ENCODE measurements at places on chromosomes 6 and 20.

DNA sequence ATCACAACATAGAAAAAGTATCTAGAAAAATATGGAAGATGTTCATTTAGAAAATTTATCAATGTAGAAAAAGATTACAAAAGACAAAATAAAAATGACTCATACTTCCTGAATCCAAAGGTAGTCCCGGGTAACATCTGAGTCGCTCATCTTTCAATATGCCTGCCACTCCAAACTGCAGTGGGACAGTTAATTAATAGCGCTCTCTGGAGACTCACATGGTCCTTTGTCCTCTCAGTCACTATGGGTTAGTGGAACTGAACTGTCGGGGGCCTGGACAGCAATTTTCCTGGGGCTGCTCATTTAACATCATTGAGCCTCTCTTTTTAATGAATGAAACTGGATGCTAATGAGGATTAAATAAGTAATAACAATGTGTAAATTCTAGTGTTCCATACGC lies 103.4 kb downstream of the MAP3K4 start:
- DNase-seq = no peak

GRCh38 chr6:14875481-14876063 lies 370.3 kb upstream of the JARID2 start:
- DNase-seq = no peak

- DNase-seq = no peak
Measured at GRCh38 chr20:43837856-43838702, 76.6 kb upstream of the TOX2 start.

- DNase-seq = no peak
Measured at GRCh38 chr6:35091346-35092083, 49.6 kb downstream of the TCP11 start.

DNA sequence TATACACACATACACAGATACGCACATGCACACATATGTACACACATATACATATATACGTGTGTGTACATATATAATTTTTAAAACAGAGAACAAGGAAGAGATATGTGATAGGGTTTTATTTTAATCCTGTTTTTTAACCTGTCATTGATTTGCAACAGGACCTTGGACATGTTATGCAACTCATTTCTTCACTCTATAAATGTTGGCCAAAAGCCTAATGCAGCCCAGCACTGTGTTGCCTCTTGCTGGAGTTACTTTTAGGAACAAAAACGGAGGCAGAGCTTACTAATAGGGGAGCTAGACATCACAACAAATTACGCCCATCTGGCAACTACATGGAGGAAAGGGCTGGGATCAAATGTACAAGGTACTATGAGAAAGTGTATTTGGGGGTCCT lies 179.9 kb upstream of the TAB2 start:
- no peak for DNase-seq

GRCh38 chr20:53079261-53079691 lies 107.1 kb downstream of the TSHZ2 start:
- no peak for DNase-seq

DNA sequence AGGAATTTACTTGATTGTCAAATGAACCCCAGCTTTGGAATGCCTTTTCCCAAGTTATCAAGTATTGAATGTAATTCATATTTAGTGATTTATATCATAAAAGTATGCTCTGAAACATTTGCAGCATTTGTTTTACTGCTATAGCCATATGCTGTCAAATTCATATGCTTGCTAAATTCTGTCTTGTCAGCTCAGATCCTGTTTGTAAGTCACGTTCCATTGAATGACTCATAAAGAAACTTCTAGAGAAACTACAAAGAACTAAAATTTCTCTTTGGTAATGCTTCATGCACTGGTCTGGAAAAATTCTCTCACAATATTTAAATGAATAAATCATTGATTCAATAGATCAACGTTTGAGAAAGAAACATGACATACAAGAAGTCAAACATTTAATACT lies 445.9 kb downstream of the PHF3 start:
- no peak for DNase-seq

GRCh38 chr6:32087574-32088486 lies 21.3 kb downstream of the TNXB start:
- DNase-seq = peak; percentile 97

DNA sequence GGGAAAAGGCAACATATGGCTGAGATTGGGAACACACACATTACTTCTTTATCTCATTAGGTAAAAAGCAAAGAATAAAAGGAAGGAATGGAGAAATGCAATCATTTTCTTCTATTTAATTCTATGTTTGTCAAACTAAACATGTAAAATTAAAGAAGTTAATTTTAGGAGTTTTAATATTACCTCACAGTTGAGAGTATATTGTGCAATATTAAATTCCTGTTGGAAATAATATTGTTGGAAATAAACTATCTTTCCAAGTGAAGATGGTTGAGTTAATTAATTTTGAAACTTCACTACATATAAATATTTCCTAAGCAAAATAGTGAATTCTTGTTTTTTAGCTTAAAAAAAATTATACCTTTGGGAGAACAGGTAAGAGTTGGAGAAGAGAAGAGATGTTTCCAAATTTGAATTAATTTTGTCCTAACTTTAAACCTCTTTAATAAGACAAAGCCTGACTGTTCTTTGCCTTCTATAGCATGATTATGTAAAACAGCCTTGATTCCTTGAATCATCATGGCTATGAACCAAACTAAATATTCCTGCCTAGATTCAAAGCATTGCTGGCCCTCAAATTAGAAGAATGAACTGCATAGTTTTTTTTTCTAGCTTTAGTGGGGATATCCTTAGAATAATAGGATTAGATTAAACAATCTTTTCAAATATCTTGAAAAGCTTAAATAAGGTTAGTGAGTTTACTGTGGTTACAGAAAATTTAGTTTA lies 1349.1 kb upstream of the ADGRB3 start:
- no peak for DNase-seq

- DNase-seq = no peak
Measured at GRCh38 chr6:26375270-26375669, 7.6 kb upstream of the BTN2A2 start.

- DNase-seq = peak; percentile 46
Measured at GRCh38 chr20:20837574-20838021, 125.2 kb upstream of the RALGAPA2 start.

DNA sequence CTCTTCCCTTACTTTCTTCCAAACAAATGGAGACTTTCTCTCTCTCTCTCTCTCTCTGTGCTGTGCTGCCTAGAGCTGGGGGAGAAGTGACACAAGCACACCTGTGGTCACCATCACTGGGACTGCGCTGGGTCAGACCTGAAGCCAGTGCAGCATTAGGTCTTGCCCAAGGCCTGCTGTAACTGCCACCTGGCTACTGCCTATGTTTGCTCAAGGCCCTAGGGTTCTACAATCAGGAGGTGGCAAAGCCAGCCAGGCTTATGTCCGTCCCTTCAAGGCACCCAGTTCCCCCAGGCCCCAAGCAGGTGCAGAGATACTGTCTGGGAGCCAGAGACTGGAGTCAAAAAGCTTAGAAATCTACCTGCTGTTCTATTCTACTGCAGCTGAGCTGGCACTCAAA lies 49.4 kb upstream of the TOP1 start:
- no peak for DNase-seq

GRCh38 chr6:34148631-34149451 lies 3.0 kb upstream of the GRM4 start:
- DNase-seq = no peak

- no peak for DNase-seq
Measured at GRCh38 chr20:50015636-50015992, 32.8 kb downstream of the SNAI1 start.

DNA sequence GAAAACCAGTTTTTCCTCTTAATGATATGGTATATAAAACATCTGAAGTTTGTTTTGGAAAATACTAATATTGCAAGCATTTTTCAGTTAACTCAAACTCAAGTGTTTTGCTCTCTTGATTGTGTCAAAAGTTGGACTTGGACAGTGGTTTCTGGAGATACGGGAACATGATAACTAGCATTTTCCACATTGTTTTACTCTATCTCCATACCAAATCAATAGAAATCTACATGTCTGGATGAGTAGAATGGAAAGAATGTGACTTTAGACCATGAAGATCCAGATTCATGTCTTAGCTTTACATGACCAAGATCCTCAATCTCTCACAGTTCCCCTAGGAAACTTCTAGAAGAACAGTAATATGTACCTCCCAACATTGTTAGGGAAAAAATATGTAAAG lies 22.2 kb upstream of the FBXO30 start:
- DNase-seq = no peak

GRCh38 chr6:134510920-134511319 lies 193.0 kb upstream of the SGK1 start:
- no peak for DNase-seq

DNA sequence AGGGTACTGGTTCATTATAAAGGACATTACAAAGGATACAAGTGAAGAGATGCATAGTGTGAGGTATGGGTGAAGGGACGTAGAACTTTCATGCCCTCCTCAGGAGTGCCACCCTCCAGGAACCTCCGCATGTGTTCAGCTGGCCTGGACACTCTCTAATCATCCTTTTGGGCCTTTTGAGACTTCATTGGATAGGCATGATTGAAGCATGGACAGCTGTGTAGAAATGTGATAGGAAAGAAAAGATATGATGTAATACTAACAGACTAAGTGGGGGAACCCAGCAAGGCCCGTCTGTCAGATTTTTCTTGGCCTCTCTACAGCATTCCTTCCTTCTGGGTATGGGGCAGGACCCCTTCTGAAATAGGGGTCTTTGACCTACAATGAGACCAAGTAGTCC lies 31.1 kb downstream of the DOP1A start:
- no peak for DNase-seq

All from 8988T (cell line).